Activated T-helper 1 cell treated with anti-CD3 and anti-CD28 coated beads, Interleukin-2, amount 50 U/mL, for 16 hours (primary cell): ENCODE measurements at places on chromosomes 7 and 10.

GRCh38 chr7:70615066-70615606 is 516.8 kb upstream of the GALNT17 start:
- DNase-seq: no peak

DNA sequence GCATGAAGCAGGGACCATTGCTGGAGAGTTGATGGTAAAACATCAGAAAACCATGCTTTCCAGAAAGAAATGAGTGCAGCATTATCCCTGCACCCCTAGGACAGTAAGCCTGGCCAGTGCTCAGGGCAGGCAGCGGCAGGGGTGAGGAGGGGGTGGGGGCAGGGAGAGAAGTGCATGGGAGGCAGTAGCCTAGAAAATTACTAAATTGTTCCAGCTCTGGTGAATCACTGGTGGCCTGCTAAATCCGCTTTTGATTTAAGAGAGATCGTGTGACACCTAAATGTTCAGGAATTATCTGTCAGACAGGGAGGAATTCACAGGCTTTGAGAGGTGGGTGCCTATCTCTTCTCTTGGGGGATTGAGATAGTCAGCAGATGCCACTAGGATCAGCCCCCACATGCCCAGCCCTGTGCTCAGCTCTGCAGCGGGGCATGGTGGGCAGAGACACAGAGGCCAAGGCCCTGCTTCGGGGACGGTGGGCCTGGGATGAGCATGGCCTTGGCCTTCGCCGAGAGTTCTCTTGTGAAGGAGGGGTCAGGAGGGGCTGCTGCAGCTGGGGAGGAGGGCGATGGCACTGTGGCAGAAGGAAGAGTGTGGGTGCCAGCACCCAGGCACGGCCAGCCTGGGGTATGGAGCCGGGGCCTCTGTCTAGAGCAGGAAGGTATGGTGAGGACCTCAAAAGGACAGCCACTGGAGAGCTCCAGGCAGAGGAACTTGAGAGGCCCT is 5.0 kb upstream of the AQP1 start:
- no peak for DNase-seq

GRCh38 chr10:5663692-5664427 is 2.5 kb downstream of the ASB13 start:
- DNase-seq: no peak

DNA sequence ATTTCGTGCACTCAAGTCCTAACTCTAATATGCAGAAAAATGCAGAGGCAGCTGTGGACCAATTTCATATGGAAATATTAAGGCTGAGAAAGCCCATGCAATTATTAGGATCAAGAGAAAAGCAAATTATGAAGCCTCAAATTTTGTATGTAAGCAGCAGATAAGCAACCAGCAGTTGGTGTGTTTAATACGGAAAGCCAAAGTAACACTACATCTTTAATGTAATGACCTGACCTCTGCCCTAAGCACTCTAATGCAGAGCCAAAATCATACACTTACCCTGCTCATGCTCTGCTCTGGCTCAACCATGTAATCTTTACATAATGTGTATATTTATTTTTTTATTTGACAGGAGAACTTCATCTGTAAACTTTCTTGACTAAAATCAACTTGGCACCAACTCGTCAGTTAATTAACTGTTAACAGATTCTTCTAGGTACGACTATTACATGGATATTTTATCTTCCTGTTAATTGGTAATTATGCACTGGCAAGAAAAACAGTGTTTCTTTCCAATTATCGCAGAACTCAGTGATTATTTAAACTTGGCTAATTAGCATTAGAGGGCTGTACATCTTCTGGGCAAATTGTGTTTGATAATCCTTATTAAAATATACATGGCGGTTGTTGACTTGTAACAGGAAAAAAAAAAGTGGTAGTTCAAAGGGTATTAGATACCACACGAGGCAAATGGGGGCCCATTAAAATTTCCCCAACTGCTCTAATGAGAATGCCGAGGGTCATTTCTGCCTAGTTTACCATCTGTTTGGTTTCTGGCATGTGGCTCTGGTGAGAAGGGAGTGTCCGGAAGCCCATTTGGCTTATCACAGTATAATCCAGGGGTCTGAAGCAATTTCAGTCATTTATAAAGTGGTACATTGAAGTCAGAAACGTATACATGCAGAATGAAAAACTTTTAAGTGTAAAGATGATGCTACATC is 94.5 kb downstream of the RELN start:
- no peak for DNase-seq

DNA sequence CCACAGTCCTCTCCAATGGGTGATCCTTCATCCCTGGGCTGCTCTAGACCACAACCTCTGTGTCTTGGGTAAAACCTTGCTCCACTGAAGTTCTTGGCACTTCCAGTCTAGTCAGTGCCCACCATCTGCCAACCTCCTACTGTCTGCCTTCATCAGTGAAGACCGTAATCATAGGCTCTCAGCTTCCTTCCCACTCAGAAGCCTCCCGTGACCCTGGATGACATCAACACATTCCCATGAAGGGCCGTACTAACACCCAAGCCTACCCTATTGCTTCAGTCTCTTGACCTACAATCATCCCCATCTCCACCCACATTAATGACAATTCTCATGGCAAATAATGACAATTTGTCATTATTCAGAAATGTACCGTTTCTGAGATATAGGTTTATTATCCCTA is 27.6 kb upstream of the GARS1 start:
- no peak for DNase-seq

GRCh38 chr10:25678666-25679065 is 255.4 kb upstream of the MYO3A start:
- no peak for DNase-seq
